Eye (tissue), 1 donor: ENCODE measurements at places on chromosomes 11 and 22.

- no peak for DNase-seq
Observed at GRCh38 chr11:92967867-92968266, 1.6 kb upstream of the MTNR1B start.

GRCh38 chr11:109704432-109704831, 282.4 kb downstream of the C11orf87 start:
- DNase-seq: peak; percentile 30

DNA sequence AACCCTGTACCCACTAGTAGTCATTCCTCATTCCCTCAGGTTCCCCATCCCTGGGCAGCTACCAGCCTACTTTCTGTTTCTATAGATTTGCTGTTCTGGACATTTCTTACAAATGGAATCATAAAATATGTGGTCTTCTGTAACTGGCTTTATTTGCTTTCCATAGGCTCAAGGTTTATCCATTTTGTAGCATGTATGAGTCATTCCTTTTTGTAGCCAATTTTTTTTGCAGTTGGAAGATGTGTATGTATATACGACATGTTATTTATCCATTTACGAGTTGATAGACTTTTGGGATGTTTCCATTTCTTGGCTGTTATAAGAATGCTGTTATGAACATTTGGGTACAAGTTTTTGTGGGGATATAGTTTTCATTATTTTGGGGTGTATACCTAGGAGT, 130.6 kb downstream of the WNT11 start:
- no peak for DNase-seq

- DNase-seq: peak; percentile 58
Observed at GRCh38 chr22:37021710-37022482, 2.4 kb downstream of the MPST start.

DNA sequence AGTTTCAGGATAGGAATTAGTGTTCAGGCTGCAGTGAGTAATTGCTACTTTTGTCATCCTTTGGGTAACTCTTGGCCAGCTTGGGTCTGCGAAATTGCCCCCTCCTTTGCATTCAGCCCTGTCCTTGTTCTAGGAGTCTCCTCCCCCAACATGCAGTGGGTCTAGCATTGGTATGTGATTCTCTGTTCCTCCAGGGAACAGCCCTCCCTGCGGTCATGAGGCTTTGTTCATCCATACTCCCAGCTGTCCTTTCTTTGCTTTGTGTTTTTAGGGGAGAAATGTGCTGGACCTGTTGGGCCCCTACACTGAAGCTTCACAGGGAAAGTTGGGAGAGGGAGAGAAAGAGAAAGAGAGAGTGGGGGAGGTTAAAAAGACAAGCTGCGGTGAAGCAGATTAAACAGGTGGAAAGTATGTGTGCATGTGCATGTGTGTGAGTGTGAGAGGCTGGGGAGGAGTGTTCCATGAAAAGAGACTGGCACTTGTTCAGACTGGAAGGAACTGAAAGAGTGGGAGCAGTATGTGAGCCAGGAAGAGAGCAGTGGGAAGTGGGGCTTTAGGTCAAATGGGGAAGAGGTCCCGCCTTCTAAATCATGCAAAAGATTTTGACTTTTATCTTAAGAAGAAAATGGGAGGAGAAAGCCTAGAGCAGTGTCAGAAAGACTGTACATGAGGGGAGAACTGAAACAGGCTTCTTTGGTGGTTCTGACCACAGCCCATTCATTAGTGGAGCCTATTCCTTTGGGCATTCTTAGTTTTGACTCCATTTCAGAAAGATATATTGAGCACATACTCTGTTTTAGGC, 17.9 kb upstream of the SESN3 start:
- DNase-seq: no peak

GRCh38 chr22:19832476-19833108, 22.1 kb downstream of the GNB1L start:
- DNase-seq: no peak

DNA sequence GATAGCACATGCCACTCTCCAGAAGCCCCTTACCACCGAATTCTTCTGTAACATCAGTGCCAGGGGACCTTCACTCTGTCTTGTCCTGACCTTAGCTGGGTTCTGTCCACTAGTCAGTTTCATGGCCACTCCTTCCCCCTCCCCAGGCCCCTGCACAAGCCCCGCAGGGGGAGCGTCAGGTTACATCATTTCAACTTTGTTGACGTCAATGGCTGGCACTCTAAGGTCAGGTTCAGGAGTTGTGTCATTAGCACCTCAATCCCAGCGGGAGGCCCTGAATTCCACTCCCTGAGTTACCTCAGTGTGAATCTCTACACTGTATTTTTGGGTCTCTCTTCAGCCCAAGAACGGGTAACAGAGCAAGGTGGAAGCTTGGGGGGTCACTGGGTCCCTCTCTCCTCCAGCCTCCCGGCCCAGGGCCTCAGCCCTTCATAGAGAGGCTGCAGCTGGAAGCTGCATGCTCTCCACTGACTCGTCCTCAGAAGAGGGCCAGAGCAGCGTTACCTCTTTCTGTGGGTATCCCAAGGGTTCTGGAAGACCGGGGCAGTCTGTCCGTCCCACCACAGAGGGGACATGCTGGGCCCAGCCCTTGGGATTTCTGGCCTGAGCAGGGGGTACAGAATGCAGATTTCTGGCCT, 10.3 kb downstream of the USH1C start:
- DNase-seq: no peak

DNA sequence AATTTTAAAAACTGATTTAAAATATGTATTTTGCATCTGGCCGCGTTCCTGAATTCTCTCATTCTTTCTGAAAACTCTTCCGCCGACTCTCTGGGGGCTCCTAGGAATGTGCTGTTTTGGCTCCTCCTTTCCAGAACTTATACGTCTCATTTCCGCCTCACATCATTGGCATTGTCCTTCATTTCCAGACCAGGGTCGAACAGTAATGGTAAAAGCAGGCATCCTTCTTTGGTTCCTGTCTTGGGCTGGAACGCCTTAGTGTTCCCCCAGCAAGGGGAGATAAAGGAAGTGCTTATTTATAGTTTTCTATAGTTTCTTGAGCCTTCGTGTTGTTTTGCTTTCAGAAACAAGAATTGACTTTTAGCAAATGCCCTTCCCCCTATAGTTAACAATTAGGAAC, 10.9 kb upstream of the TNNT3 start:
- DNase-seq: peak; percentile 78

DNA sequence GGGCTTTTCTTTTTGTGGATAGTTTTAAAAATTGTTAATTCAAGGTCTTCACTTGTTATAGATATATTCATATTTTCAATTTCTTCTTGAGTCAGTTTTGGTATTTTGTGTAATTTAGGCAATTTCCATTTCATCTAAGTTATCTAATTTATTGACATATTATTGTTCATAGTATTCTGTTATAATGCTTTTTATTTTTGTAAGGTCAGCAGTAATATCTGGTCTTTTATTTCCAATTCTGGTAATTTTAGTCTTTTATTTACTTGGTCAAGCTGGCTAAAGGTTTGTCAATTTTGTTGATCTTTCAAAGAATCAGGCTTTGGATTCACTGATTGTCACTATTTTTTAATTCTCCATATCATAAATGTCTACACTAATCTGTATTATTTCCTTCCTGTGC, 60.1 kb downstream of the HORMAD2 start:
- DNase-seq: no peak

GRCh38 chr11:20397281-20397680, 9.8 kb downstream of the PRMT3 start:
- DNase-seq: peak; percentile 92

DNA sequence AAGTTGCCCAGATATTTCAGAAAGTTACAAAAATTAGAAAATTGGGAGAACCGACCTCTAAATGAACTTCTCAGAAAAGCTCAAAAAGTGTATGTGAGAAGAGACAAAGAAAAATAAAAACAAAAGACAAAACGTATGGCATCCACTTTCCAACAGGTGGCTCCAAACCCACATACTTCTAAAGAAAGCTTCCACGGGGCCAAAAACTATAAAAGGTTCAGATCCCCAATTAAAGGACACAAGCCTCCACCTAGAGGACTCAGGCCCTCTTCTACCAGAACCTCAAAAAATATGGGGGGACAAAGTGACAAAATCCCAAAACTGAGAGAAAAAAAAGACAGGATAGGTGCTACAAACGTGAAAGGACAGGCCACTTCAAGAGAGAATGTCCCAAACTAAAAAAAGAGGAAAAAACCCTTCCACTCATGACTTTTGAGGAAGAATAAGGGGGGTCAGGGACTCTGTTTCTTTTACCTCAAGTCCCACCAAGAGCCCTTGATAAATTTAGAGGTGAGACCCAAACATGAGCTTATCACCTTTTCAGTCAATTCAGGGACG, 8.8 kb downstream of the SCGB2A1 start:
- no peak for DNase-seq

GRCh38 chr11:9563196-9563730, 10.2 kb upstream of the WEE1 start:
- no peak for DNase-seq

- DNase-seq: no peak
Observed at GRCh38 chr22:20022231-20022977, 1.5 kb downstream of the TANGO2 start.

DNA sequence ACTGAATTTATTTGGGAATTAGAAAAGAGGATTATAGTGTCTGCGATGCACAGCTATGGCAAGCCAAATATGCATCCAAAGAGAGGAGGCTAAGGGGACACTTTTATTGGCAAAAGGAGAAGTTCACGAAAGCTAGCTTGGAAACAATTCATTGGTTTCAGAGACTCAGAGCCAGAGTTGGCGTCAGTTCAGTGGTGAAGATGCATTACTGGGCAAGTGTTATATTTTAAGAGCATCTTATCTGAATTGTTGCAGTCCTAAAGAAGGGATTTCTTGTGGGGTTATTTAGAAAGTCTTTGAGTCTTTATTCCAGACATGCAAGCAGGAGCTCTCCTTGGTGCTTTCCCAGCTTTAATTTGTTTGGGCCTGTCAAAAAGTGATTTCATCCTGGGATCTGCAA, 15.0 kb downstream of the CLDN5 start:
- no peak for DNase-seq

- DNase-seq: peak; percentile 97
Observed at GRCh38 chr11:119356349-119357031, 10.0 kb upstream of the MFRP start.

GRCh38 chr11:28770806-28771205, 662.6 kb downstream of the METTL15 start:
- DNase-seq: no peak

DNA sequence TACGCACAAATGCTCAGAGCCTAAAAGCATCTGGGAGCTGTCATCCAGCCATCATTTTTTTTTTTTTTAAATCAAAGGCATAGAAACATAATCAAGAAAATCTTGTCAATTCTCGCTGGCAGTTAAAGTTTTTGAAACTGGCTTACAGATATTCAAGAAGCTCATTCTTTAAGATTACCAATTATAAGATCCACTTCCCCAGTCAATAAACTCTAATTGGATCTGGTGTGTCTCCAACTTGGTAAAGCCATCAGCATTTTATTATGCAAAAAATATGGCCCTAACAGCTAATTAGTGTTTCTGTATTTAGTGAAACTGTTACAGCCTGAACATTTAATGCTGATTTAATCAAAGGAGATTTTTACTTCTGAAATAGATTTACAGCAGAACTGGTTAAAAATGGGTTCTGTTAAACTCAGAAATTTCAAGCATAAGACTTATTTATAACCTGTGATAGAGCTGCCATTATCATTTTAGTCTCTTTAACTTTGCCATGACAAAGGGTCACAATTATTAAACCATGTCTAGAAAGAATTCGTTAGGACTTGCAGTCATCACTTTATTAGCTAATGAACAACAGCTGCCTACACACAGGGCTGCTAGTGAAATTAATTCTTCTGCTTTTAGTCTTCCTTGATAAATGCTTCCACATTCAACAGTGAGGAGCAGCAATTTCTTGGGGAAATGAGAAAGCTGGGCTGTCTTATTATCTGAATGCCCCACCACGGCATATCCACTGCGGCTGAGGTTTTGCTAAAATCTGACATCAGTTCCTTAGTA, 176.4 kb upstream of the PITPNB start:
- DNase-seq: no peak

DNA sequence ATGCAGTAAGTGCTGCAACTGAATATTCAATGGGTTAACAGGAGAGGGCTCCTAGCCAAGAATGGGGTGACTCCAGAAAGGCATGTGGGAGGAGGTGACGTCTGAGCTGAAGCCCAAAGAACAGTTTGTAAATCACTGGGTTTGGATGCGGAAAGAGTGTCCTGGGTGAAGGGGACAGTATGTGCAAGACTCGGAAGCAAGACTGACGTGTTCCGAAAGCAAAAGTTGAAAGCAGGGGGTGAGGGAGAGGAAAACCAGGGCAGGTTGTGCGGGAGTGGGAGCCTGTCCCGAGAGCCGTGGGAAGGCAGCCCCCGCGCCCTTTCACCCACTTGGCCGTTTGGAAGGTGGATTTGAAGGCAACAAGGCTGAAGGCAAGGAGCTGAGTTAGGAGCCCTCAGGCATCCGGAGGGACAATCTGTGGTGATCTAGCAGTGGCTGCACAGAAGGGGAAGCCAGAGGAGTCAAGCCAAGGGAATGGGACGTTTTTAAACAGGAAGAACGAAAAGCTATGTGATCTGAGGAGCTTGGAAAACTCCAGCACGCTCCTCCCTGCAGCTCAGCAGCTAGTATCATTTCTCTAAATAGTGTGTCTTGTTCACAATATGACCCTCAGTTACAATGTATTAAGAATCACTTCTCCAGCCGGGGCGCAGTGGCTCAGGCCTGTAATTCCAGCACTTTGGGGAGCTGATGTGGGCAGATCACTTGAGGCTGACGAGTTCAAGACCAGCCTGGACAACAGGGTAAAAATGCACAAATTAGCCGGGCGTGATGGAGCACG, 7.7 kb downstream of the SLC25A18 start:
- DNase-seq: peak; percentile 34

DNA sequence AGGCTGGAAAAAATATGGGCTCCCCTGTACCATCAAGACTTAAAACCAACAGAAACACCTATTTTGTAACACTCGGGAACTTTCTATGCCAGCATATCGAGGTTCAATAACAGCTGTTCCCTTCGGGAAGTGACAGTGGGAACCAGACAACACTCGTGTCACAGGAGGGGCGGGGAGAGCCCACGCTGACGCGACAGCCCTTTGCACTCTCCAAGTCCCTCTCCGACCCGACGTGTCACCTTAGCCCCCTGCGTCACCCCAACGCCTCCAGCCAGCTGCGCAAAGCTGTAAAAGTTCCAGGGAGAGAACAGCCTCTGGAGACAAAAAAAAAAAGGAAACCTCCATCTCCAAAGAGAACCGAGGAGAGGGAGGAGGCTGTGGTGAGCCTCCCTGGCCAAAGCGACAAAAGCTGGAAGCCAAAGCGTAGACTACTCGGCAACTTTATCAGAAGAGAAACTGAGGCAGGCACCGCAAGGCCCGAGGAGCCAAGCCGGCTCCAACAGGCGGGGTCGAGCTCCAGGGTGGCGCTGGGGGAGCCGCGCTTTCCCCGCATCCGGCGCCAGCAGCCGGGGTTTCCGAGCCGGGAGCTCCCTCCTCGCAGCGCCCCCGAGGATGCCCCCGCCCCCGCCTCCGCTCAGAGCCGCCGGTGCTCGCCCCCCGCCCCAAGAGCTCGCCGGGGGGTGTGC, 751 bp downstream of the ARFGAP3 start:
- DNase-seq: peak; percentile 73
